ENCODE measurements at places on chromosomes 4 and X. TPM values are rescaled to one million over a fixed set of nuclear protein-coding genes. Genes with fewer than 3 reads are reported as not detected.

Gene ATOH1
- not detected for total RNA-seq

DNA sequence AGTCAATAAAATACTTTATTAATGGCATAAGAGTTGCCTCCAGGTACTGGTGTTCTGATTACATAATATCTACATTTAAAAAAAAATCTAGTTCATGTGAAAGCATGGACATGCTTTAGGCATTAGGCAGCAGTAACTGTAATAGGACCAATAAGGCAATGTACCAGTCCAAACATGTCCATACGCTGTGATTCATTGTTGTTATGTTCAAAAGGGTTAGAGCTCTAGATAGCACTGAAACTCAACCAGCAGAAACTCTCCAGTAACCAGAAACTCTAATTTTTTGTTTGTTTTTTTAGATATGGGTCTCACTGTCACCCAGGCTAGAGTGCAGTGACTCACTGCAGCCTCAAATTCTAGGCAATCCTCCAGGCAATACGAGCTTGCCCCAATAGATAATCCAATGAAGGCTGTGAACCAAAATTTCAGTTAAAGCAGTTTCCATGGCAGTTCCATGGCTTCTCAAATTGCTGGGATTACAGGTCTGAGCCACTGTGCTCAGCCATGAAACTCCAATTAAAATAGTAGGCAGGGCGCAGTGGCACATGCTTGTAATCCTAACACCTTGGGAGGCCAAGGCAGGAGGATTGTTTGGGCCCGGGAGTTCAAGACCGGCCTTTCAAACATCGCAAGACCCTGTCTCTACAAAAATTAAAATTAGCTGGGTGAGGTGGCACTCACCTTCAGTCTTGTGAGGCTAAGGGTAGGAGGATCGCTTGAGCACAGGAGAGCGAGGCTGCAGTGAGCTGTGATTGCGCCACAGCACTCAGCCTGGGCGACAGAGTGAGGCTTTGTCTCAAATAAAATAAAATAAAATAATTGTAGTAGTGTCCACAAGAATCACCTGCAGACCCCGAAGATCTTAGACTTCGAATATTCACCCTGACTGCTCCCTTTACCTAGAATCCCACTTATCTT, 36.3 kb downstream of the MGARP start:
- no peak for DNase-seq

Gene GPR173
- total RNA-seq, result 0.36 TPM

DNA sequence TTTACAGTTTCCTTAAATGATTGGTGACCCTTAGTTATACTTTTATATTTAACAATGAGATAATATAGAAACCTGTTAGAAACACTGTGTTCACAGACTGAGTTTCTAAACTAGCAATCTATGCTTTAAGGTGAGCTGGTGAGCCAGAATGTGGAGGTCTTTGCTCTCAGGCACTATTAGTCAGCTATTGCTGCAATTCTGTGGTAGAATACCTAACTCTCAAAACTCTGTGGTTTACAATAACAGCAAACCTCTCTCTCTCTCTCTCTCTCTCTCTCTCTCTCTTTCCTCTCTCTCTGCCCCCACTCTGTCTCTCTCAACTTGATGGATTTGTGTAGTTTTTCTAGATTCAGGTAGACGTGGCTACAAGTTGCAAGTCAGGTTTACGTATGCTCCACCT, 17.6 kb upstream of the LCORL start:
- no peak for DNase-seq

GRCh38 chr4:121939690-121940089, 12.2 kb downstream of the TRPC3 start:
- no peak for DNase-seq

DNA sequence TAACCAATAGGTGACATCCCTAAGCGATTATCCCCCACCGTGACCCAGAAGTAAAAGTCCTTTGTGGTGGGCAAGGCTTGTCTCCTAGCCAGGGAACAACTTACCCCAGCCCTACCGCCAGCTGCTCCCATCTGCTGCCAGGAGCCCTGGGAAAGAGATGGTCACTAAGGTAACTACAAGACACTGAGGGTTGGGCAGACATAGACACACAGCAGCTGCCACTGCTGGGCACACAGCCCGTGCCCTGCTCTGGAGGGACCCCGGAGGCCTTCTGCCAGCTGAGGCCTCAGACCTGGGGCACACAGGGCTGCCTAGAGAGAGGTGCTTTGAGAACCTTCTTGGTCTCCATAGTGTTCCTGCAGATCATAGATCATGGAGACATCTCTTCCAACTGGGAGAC, 53.0 kb upstream of the PROM1 start:
- DNase-seq, result no peak

Gene RS1
- total RNA-seq, result not detected

DNA sequence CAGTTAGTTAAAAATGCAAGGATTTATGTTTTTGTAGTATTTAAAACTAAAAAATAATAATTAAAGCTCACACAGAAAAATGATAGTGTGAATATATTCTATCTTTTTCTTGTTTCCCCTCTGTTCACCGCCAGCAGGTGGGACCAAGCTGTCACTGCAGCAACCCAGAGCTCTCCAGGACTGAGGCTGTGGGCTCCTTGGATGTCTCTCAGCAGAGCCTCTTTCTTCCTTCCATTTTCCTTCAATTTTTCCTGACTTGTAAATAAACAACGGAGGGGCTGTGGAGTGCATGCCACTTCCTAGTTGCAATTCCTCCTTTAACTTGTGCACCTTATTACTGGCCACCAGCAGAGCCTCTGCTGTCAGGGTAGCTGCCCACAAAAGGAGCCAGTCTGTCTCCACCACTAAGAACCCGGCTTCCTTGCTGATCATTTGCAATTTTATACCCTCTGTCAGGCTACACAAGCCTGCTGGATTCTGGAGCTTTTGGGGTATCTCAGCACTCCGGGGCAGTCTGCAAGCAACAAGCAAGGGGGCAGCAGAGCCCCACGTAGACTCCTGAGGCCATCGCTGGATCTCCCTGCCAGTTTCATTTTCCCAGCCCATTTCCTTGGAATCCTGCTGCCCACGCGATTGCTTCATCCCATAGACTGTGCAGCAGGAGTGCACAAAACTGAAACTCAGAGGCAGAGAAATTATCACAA, 1467.4 kb downstream of the C4orf33 start:
- no peak for DNase-seq

DNA sequence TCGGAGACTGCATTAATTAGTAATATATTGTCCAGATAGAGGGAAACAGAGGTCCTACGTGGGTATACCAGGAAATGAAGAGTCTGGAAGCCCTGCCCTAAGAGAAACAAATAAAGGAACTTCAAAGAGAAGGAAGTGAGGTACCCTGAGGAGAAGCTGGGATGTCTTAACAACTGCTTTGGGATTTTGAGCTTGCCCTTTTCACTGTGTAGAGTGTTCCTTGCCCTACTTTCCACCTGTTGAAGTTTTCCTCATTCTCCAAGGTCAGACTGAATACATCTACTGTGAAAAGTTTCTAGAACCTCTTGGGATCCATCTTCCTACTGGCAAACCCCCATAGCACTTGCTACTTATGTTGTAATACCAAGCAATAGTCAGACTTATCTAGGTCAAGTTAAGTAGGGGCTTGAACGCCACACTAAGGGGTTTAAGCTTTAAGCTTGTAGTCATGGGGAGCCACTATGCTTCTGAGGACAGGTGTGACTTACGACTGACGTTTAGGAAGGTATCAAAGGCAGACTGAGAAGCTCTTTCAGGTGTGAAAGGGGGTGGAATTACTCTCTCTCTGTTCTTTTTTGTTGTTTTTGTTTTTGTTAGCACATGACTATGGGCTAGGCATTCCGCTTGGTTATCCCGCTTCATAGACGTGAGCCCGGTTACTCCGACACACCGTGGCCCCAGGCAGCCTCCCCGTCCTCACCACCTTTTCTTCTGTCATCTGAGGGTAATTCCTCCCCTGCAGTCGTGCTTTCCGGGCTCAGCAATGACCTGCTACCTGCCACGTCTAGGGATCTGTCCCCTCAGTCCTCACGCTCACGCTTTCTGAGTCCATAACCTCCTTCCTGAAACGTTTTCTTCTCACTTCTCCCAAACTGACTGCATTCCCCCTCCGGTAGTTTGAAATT, 959 bp upstream of the REST start:
- no peak for DNase-seq

DNA sequence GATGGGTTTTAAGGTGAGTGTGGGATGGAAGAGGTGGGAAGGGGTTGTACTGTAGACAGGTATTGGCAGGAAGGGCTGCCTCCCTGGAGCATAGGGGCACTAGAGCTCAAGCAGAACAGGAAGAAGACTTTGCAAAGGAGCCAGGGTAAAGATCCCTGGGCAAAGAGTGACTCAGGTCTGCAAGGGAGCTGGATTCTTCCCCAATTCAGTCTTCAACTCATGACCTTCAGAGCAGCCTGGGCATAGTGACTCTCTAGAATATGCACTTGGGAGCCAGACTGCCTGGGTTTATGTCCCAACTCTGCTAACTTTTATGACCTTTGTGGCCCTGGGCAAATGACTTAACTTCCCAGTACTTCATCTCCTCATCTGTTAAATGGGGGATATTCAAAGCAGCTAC, 4.0 kb downstream of the LONRF3 start:
- DNase-seq, result no peak

DNA sequence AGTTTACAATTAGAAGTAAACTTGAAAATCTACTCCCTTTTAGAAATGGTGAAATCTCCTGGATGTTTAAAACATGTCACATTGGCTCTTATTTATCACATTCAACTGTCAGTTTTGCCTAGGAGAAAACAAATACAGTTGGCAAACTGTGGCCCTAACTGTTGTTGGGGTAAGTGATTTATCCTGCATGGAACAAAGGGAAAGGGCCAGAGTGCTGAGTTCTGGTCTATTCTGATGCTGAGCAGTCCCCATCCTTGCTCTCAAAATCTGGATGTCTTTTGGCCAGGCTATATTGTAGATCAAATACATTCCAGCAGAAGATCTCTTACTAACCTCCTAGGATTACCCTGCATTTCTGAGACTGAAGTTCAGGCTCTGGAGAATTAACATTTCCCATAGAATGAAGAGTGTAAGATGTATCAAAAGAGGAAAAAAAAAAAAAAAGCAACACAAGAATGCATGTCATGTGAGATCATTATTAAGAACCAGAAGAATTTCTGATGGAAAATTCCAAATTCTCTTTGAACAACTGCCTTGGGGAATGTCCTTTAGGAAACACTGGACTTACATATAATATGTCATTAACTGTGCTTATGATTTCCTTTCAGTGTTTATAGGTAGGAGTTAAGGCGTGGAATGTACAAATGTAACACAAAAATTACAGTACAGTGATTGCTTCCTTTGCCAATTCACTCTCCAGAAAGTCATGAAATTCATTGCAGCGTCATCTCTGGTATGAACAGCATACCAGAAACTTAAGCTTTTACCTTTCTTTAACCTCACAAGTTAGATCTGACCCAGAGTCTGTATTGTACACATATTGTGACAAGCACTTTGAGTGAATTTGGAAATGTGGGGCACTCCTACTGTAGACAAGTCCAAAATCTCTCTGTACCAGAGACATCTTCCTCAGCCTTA, 1012.5 kb upstream of the LCORL start:
- DNase-seq, result no peak

GRCh38 chrX:145818186-145819113, 821 bp downstream of the SLITRK2 start:
- no peak for DNase-seq

Gene SMIM10
- not detected for total RNA-seq

Gene RADX
- total RNA-seq, result 18.4 TPM

DNA sequence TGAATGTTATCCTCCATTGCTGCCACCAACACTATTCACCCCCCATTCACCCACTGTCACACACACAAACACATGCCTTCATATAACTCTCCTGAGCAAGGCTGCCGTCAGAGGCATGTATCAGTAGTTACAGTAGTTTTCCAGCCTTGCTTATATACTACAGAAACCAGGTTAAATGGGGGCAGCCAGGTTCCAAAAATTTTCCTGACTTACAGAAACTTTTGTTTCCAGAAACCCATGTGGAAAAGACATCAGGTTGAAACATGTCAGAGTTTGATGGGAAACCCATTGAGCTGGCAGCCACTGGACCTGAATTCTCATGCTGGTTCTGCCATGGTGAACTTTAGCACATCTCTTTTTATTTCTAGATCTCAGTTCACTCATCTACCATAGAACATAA, 64.0 kb downstream of the COX18 start:
- DNase-seq, result no peak

Gene CT45A5
- total RNA-seq, result not detected

Gene HPSE
- total RNA-seq, result 0.11 TPM

Gene PNMA5
- not detected for total RNA-seq

Gene AVPR2
- total RNA-seq, result not detected

Gene GPR119
- total RNA-seq, result not detected

GRCh38 chr4:80014531-80014930, 58.5 kb downstream of the ANTXR2 start:
- DNase-seq, result no peak

GRCh38 chrX:9279234-9279544, 185.7 kb upstream of the TBL1X start:
- DNase-seq, result no peak

- DNase-seq, result no peak
These were observed 368.7 kb upstream of the FAM241A start for GRCh38 chr4:111776561-111776960.

GRCh38 chr4:140865253-140866217, 109.3 kb upstream of the TBC1D9 start:
- no peak for DNase-seq

DNA sequence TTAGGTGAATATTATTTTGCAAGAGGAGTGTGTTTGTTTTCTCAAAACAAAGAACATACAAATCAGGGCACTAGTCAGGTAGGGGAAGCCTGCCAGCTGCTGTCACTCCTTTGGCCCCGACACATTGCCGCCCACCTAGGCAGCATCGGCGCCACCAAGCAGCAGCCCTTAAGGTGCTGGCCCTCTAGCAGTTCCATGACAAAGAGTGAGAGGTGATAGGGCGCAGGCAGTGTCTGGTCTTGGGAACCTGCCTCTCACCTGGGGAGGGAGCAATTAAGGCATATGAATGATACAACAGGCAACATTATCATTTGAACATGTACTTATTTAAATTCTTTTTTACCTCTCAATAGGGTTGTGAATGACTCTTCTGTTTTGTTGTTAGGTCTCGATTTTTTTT, 135.1 kb downstream of the PLS3 start:
- no peak for DNase-seq

- DNase-seq, result no peak
These were observed 1.8 kb upstream of the KLHL4 start for GRCh38 chrX:87515836-87516235.

- DNase-seq, result no peak
These were observed 2.8 kb upstream of the AMTN start for GRCh38 chr4:70515367-70516250.

DNA sequence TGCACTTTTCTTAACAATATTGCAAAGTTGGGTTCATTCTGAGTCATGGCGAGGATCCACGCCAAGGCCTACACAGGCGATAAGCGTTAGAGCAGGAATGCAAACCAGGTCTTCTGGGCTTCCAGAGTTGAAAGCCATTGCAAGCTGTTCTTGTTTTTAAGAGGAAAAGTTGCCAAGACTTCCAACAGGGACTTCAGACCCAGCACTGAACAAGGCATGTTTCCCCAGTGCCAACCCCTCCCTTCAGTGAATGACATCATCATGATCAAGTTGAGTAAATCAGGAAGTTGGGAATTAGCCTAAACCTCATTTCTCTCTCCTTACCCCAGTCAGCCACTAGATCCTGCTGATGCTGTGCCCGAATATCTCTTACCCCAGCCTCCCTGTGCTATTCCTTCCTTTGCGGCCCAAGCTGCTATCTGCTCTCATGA, 355.1 kb downstream of the HS3ST1 start:
- DNase-seq, result no peak

Gene BGN
- not detected for total RNA-seq

Gene LUZP4
- total RNA-seq, result not detected
